Stimulated activated CD8-positive, alpha-beta memory T cell treated with anti-CD3 and anti-CD28 coated beads, Interleukin-4, amount 100 ng/mL, for 4 hours (primary cell): ENCODE measurements at places on chromosomes 4 and X.

DNA sequence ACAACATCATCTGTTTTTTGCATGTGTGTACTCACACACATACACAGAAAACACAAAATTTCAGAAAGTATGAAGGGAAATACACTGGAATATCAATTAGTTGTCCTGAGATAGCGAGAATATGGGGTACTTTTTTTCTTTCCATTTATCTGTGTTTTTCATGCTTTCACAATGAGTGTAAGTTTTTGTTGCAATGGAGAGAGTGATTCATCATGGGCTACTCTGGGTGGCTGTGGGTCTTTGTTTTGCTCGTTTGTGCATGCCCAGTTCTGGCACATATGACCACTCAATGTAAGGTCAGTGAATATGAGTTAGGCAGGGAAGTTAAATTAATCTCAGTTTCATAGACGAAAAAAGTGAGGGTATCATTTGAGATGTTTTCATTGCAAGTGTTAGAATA is 26.9 kb downstream of the XK start:
- no peak for DNase-seq

DNA sequence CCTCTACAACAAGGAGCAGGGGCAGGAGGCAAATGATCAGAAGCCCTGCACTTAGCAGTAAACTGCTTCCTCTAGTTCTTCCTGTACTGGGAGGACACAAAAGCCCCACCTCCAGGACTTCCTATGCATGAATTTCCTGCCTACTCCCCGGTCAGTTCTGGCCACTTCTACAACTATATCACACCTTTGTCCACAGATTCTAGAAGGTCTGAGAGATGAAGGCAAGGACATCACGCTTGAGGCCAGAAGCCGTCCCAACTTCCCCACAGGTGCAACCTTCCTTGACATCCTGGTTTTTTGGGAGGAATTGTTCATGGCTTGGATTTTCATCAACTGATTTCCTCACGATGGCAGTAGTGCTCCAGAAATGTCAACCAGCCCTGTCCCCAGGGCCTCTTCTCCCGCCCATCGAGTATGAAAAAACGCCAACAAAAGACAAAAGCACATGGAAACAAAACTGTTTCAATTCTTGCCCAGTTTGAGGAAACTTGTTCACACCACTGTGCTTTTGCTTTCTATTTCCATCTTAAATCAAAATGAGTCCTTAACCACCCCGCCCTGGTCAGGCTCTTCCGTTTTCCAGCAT is 206.5 kb upstream of the STK26 start:
- DNase-seq, result peak; percentile 46

GRCh38 chr4:176534566-176534965 is 214.8 kb downstream of the SPCS3 start:
- DNase-seq, result no peak

DNA sequence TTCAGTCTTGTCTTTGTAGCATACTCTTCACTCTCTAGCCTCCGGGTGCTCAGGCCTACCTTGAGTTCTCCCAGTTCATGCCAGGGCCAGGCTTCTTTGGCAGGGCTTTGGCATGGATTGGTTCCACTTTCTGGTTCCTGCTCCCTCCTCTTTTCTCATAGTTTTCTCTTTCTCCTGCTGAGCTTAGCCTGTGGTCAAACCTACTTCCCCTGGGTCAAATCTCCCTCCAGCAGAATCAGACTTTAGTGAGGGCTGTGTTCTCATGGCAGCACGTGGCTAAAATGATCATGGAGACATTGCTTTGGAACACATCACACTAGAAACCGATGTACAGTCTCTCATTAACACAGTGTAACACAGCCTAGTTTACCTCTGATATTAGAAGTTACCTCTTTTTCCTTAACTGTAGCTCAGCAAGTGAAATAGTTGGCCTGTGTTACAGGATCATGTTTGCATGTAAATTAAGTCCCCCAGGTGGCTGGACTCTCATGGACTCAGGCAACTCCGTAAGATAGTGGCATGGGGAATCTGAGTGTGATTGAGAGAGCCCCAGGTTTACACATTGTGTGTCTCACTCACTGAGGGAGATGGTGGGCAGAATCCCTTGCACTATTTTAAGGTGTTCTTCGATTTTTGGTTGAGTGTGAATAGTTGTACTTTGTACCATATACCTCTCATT is 13.3 kb downstream of the RAB9A start:
- DNase-seq, result no peak

DNA sequence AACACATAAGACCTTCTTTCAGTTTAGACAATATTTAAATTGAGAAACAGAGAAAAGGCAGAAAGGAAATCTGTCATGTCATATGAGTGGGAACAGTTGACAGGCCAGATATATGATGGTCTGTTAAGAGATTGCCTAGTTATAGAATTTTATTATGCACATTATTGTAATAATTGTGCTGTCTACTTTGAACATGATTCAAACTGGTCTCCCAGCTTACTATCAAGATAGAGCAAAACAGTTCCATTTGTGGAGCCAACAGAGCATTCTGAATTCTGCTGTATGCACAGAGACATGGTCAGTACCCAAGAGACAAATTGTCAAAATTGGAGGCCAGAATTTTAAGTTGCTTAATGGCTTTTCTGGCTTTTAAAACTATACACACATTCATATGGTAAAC is 139.4 kb downstream of the FBXO8 start:
- DNase-seq, result no peak

- no peak for DNase-seq
Observed at GRCh38 chr4:5900844-5901243, 8.0 kb upstream of the CRMP1 start.
